Natural killer cell treated with Interleukin-12 subunit alpha and Interleukin-12 subunit beta and Interleukin-15 and Interleukin-18, amount 100 ng/mL, for 72 hours (primary cell): ENCODE measurements at places on chromosomes 6 and 20. TPM values are rescaled to one million over a fixed set of nuclear protein-coding genes. Genes with fewer than 3 reads are reported as not detected.

Gene WFDC10A
- not detected for total RNA-seq

- no peaks in the 10 kb centered on the region for H3K36me3 ChIP-seq
- H3K27ac ChIP-seq = no peak overlapping the region
- DNase-seq = no peak
- no peak overlapping the region for H3K4me3 ChIP-seq
- H3K27me3 ChIP-seq = no peaks in the 10 kb centered on the region
Measured at GRCh38 chr6:47165918-47166317, 123.8 kb upstream of the ADGRF1 start.

GRCh38 chr20:59078231-59078630, 35.6 kb upstream of the PRELID3B start:
- no peak for DNase-seq
- no peak overlapping the region for H3K27ac ChIP-seq
- H3K27me3 ChIP-seq = peaks cover 15% of the 10 kb centered on the region
- no peak overlapping the region for H3K4me3 ChIP-seq
- peaks cover 30% of the 10 kb centered on the region for H3K4me1 ChIP-seq
- no peaks in the 10 kb centered on the region for H3K36me3 ChIP-seq

DNA sequence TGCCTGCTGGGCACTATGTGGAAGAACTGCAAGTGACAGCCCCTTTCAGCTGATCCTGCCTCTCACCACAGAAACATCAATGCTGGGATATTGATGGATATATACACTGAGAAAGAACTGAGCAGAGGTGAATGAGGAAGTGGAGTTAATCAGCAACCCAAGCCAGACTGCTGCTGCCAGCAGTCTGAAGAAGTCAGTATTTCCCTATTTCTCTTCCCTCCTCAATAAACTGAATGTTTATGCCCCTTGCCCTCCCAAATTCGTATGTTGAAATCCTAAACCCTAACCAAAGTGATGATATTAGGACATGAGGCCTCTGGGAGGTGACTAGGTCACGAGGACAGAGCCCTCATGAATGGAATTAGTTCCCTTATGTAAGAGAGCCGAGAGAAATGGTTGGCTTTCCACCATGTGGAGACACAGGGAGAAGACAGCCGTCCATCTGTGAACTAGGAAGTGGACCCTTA, 76.3 kb downstream of the CDK19 start:
- no peak for DNase-seq
- H3K27me3 ChIP-seq = no peaks in the 10 kb centered on the region
- no peak overlapping the region for H3K4me3 ChIP-seq
- H3K27ac ChIP-seq = no peak overlapping the region
- peaks cover 31% of the 10 kb centered on the region for H3K36me3 ChIP-seq

GRCh38 chr20:56855708-56856107, 226.6 kb downstream of the TFAP2C start:
- H3K4me3 ChIP-seq = no peak overlapping the region
- DNase-seq = no peak
- no peaks in the 10 kb centered on the region for H3K36me3 ChIP-seq
- H3K27ac ChIP-seq = no peak overlapping the region

DNA sequence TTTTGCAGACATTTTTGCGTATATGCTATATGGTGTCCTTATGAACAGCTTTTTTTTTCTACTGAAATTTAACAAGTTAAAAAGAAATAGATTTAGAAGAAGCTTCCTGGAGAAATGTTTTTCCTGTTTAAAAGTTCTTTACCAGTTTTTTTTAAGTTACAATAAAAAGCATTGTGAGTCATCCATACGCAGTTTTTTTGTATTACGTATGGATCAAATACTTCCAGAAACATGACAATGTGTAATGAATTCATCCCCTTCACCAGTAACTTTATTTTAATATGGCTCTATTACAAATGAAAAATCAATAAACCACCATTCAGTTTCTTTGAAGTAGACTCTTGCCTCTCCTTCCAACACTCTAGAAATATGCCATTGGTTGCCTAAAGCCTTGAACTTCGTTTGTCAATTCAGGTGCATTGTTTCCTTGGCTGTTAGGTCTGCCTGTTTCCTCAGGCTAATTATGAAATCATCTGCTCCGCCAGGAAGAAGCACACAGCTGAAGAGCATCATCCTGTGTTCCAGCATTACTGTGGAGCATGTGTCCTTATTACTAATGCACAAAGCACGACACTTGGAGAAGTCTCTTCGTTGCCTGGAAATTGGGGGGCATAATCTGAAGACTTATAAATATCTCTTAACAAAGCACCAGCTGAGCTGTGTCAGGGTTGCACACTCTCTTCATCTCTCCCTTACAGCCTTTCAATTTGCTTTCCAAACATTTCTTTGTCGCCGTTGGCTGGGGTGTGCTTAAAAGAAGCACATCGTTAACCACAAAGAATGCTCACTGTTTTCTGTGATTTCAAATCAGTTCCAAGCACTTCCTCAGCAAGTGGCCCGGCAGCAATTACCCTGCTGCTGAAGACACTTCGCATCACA, 9.6 kb downstream of the MOXD1 start:
- H3K36me3 ChIP-seq = peaks cover 14% of the 10 kb centered on the region
- no peak for DNase-seq
- no peak overlapping the region for H3K27ac ChIP-seq
- peaks cover 3% of the 10 kb centered on the region for H3K4me1 ChIP-seq

DNA sequence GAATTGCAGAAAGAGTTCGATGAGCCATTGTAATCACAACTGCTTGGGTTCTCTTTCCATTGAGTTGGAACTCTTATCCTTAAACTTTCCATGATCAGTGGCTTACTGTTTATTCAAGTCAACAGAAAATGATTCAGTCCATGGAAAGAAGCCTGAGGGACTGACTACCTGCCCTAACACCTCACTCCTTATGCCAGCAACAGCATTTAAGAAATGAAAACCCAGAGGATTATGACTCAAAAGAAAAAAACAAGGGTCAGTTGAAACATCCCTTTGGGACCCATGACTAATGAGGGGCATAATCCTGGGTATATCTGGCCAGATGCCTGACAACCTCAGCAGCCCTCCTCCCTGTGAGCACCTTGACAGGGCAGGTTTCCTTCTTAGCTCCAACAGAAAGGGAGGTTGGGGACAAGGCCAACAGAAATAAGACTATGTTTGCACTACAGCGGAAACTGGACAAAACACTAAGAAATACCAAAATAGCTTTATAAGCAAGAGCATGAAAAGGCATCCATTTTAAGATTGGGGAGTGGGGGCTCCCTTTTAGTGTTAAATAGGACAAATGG, 106.7 kb downstream of the MAP3K5 start:
- DNase-seq = no peak
- no peak overlapping the region for H3K27ac ChIP-seq
- no peak overlapping the region for H3K4me3 ChIP-seq
- no peaks in the 10 kb centered on the region for H3K27me3 ChIP-seq

- H3K27ac ChIP-seq = no peak overlapping the region
- H3K27me3 ChIP-seq = no peaks in the 10 kb centered on the region
- no peak for DNase-seq
- no peaks in the 10 kb centered on the region for H3K36me3 ChIP-seq
- no peak overlapping the region for H3K4me3 ChIP-seq
Measured at GRCh38 chr20:62401331-62401779, 5.7 kb downstream of the CABLES2 start.

Gene SYS1
- 31.4 TPM for total RNA-seq

- no peaks in the 10 kb centered on the region for H3K36me3 ChIP-seq
- H3K4me1 ChIP-seq = no peaks in the 10 kb centered on the region
- H3K27me3 ChIP-seq = peaks cover 4% of the 10 kb centered on the region
- DNase-seq = no peak
Measured at GRCh38 chr20:9103955-9104354, 35.1 kb downstream of the PLCB4 start.

DNA sequence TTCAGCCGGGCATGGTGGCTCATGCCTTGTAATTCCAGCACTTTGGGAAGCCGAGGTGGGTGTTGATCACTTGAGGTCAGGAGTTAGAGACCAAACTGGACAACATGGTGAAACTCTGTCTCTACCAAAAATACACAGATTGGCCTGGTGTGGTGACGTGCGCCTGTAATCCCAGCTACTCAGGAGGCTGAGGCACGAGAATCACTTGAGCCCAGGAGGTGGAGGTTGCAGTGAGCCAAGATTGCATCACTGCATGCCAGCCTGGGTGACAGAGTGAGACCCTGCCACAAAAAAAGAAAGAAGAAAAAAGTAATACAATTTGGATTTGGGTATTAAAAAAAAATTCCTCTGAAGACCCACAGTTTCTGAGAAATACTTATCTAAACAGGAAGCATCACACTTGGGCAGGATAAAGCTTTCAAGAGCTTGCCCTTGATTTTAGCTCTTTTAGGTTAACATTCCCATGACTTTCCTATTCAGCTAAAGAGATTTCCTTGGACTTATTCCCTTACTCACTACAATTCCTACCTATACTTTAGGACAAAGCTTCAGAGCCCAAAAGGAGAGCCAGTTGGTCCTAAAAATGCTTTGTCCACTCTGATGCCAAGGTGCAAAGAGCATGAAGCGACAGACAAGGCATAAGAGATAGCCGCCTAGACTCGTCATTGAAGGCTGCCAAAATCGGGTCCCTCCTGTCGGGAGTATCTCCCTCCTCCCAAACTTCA, 1.9 kb downstream of the ELOVL2 start:
- peaks cover 7% of the 10 kb centered on the region for H3K36me3 ChIP-seq
- H3K4me1 ChIP-seq = peaks cover 6% of the 10 kb centered on the region
- no peak for DNase-seq
- H3K27ac ChIP-seq = no peak overlapping the region
- no peak overlapping the region for H3K4me3 ChIP-seq

DNA sequence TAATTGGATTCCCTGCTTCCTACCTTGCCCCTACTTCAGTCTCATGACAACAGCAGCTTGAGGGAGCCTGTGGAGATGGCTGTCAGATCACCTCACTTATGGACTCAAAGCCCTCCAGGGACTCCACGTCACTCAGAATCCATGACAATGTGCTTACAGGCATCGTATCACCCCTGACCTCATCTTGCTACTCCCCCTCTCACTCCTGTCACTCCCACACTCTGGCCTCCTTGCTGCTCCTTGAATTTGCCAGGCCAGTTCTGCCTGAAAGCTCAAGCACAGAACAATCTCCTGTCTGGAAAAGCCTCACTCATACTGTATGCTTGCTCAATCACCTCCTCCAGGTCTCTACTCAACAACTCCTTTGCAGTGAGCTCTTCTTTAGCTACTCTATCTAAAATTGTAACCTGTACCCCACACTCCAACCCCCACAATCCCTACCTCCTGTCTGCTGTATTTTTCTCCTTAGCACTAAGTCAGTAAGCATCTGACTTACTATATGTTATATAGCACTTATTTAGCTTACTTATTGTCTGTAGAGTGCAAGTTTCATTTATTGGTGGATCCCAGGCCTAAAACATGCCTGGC, 10.7 kb upstream of the GSTA4 start:
- H3K4me3 ChIP-seq = no peak overlapping the region
- peaks cover 11% of the 10 kb centered on the region for H3K36me3 ChIP-seq
- H3K27me3 ChIP-seq = no peaks in the 10 kb centered on the region

DNA sequence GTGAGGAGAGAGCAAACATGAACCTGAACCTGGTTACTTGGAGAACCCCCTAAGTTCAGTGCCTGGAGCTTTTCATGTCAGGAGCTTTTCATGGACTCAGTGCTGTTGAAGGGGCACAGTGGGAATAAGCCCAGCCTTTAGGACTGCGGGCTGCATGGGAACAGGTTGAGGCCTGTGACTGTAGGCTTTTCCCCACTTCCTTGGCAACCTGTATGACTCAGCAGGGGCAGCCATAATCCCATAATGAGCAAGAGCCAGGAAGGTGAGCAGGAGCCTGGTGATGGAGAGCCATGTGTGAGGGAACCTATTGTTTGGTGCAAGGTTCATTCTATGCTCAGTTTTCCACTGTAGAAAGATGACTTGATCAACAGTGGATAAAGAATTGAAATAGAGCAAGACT, 23.4 kb downstream of the MEP1A start:
- H3K36me3 ChIP-seq = no peaks in the 10 kb centered on the region
- no peaks in the 10 kb centered on the region for H3K4me1 ChIP-seq
- peaks cover 45% of the 10 kb centered on the region for H3K27me3 ChIP-seq
- H3K27ac ChIP-seq = no peak overlapping the region
- no peak for DNase-seq

DNA sequence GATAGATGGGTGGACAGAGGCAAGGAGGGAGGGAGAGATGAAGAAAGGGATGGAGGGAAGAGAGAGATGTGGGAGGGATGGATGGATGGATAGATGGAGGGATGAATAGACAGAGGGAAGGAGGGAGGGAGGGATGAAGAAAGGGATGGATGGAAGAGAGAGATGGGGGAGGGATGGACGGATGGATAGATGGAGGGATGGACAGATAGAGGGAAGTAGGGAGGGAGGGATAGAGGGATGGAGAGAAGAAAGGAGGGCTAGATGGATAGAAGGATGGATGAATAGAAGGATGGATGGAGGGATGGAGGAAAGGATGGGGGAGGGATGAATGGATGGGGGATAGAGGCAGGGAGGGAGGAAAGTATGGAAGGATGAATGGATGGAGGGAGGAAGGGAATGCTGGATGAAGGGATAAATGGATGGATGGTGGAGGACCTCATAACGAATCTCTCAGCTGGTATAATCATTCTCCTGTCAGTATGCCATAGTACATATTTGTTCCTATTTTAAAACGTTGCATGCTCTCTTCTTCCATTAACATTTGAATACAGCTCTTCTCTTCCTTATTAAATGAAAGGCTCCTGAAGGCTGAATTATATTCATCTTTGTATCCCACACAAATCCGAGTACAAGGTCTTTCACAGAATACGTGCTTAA, 136.4 kb downstream of the HIVEP2 start:
- H3K4me3 ChIP-seq = no peak overlapping the region
- H3K36me3 ChIP-seq = peaks cover 15% of the 10 kb centered on the region
- no peak for DNase-seq
- no peak overlapping the region for H3K27ac ChIP-seq
- H3K4me1 ChIP-seq = peaks cover 53% of the 10 kb centered on the region
- H3K27me3 ChIP-seq = no peaks in the 10 kb centered on the region

Gene KHDC1
- total RNA-seq = 14.9 TPM

- H3K27ac ChIP-seq = peak overlapping the region; percentile 54
- no peak for DNase-seq
- peaks cover 51% of the 10 kb centered on the region for H3K4me1 ChIP-seq
- H3K27me3 ChIP-seq = no peaks in the 10 kb centered on the region
- H3K4me3 ChIP-seq = no peak overlapping the region
Measured at GRCh38 chr6:24945054-24945453, 9.3 kb upstream of the RIPOR2 start.

Gene TAB2
- 101 TPM for total RNA-seq

Gene KIF3B
- 51.3 TPM for total RNA-seq

Gene HLA-DPA1
- total RNA-seq = 33.8 TPM

Gene PRPH2
- not detected for total RNA-seq

Gene BPIFB1
- total RNA-seq = not detected

Gene BMP6
- total RNA-seq = not detected

DNA sequence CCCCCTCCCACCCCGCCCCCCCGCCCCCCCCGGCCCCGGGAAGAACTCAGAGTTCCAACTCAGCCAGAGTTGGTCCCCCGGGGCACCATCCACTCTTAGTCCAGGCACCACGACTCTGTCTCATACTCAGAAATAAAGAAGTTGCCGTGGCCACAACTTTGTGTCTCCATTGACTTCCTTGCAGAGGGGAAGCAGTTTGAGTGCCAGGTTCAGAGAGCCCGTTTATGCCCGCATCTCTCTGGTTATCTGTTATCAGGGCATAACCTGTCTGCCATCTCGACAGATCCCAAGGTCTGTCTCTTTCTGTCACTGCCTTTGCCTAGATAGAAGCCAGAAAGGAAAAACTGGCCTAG, 605 bp downstream of the CDC5L start:
- H3K4me3 ChIP-seq = peak overlapping the region; percentile 97
- no peaks in the 10 kb centered on the region for H3K27me3 ChIP-seq
- H3K36me3 ChIP-seq = peaks cover 15% of the 10 kb centered on the region
- peaks cover 37% of the 10 kb centered on the region for H3K4me1 ChIP-seq
- DNase-seq = no peak

- peak; percentile 35 for DNase-seq
- H3K36me3 ChIP-seq = no peaks in the 10 kb centered on the region
- no peaks in the 10 kb centered on the region for H3K27me3 ChIP-seq
- H3K4me1 ChIP-seq = peaks cover 23% of the 10 kb centered on the region
- H3K4me3 ChIP-seq = peak overlapping the region; percentile 70
Measured at GRCh38 chr20:49892260-49892659, 23.1 kb downstream of the SPATA2 start.
